ENCODE measurements at places on chromosomes 3 and 15. TPM values are rescaled to one million over a fixed set of nuclear protein-coding genes. Genes with fewer than 3 reads are reported as not detected.

- no peak overlapping the region for H3K27ac ChIP-seq
- peaks cover 28% of the 10 kb centered on the region for H3K27me3 ChIP-seq
Observed at GRCh38 chr3:130800829-130801228, 54.2 kb upstream of the PIK3R4 start.

GRCh38 chr3:42983927-42984326 is 4.8 kb downstream of the GASK1A start:
- H3K27me3 ChIP-seq, result peaks cover 40% of the 10 kb centered on the region
- DNase-seq, result no peak
- H3K4me3 ChIP-seq, result no peak overlapping the region
- no peaks in the 10 kb centered on the region for H3K36me3 ChIP-seq
- no peak overlapping the region for H3K27ac ChIP-seq

DNA sequence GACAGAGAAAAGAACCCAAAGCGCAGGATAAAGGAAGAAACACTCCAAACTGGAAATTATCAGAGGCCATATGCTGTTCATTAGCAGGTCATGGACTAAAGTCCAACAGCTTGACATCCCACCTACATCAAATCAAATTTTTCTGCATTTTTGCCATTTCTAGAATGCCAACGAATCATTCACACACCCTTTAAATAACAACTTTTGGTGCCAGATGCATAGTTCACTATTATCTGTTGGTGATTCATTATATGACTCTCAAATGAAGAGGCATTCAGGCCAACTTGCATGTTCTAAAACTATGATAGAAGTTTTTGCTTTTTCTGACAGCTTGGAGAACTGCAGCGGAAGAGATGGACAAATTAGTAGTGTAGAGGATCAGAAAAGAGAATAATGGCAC is 529.8 kb upstream of the NAALADL2 start:
- no peak overlapping the region for H3K4me3 ChIP-seq
- H3K4me1 ChIP-seq, result no peaks in the 10 kb centered on the region
- H3K27ac ChIP-seq, result no peak overlapping the region

DNA sequence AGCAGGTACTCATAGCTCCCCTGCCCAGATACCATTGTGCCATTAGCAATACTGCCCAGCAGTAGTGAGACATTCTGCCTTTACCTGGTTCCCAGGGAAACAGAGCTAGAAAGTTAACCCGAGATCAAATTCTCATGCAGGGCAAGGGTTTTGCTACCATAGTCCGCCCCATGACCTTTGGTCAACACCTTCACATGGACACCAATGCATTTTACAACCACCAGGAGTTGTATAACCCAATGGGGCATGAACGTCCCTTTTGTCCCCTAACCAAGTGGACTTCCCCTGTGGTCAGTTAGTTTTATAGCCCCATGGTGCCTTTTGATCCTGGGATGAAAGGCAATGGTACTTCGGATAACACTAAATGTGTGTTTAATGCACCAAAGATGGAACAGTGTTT is 151.7 kb upstream of the IQSEC1 start:
- no peaks in the 10 kb centered on the region for H3K36me3 ChIP-seq
- peaks cover 4% of the 10 kb centered on the region for H3K4me1 ChIP-seq
- no peak for DNase-seq
- H3K27ac ChIP-seq, result no peak overlapping the region

ARHGEF26 gene
- 0.09 TPM for total RNA-seq

DNA sequence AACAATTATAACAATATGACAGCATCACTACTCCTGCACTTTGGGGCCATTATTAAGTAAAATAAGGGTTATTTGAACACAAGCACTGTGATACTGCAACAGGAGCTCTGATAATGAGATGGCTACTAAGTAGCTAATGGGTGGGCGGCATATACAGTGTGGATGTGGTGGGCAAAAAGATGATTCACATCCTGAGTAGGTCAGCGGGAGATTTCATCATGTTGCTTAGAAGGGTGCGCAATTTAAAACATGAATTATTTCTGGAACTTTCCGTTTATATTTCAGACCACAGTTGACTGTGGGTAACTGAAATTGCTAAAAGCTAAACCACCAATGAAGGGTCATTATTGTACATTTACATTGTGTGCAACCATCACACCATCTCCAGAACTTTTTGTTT is 42.3 kb downstream of the FBXO22 start:
- peaks cover 1% of the 10 kb centered on the region for H3K36me3 ChIP-seq
- peaks cover 6% of the 10 kb centered on the region for H3K4me1 ChIP-seq
- no peak for DNase-seq
- H3K27me3 ChIP-seq, result peaks cover 49% of the 10 kb centered on the region

- H3K36me3 ChIP-seq, result no peaks in the 10 kb centered on the region
- no peaks in the 10 kb centered on the region for H3K27me3 ChIP-seq
- no peak overlapping the region for H3K4me3 ChIP-seq
- peaks cover 3% of the 10 kb centered on the region for H3K4me1 ChIP-seq
Observed at GRCh38 chr3:59992578-59992977, 942.8 kb upstream of the CFAP20DC start.

DNA sequence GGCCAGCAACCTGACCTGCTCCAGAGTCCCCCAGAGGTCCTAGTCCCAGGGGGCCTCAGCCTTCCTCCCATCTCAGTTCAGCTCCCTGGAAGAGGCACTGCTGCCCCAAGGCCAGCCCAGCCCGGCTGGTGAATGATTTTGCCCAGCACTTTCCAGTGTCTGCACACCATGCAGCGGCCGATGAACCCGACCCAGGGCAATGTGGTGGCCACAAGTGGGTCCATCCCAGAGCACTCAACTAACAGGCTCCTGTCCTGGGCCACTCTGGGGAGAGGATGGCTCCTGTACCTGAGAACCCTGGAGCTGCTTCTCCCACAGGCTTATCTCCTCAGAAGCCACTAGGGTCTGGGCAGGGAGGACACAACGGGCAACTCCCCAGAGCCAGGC is 39.2 kb downstream of the PTPN23 start:
- DNase-seq, result no peak
- H3K27ac ChIP-seq, result no peak overlapping the region
- peaks cover 20% of the 10 kb centered on the region for H3K4me1 ChIP-seq
- peaks cover 8% of the 10 kb centered on the region for H3K36me3 ChIP-seq
- no peaks in the 10 kb centered on the region for H3K27me3 ChIP-seq

ISLR2 gene
- total RNA-seq, result 0.20 TPM

DTWD1 gene
- 16.9 TPM for total RNA-seq

- no peaks in the 10 kb centered on the region for H3K4me1 ChIP-seq
- DNase-seq, result peak; percentile 43
- H3K36me3 ChIP-seq, result no peaks in the 10 kb centered on the region
- peaks cover 20% of the 10 kb centered on the region for H3K27me3 ChIP-seq
- H3K27ac ChIP-seq, result no peak overlapping the region
Observed at GRCh38 chr15:77650265-77650664, 17.6 kb upstream of the LINGO1 start.

KNG1 gene
- total RNA-seq, result not detected

GRCh38 chr15:82570721-82571508 is 30.7 kb upstream of the RPS17 start:
- H3K4me1 ChIP-seq, result no peaks in the 10 kb centered on the region
- H3K36me3 ChIP-seq, result no peaks in the 10 kb centered on the region
- H3K27me3 ChIP-seq, result peaks cover 27% of the 10 kb centered on the region
- no peak for DNase-seq

DNA sequence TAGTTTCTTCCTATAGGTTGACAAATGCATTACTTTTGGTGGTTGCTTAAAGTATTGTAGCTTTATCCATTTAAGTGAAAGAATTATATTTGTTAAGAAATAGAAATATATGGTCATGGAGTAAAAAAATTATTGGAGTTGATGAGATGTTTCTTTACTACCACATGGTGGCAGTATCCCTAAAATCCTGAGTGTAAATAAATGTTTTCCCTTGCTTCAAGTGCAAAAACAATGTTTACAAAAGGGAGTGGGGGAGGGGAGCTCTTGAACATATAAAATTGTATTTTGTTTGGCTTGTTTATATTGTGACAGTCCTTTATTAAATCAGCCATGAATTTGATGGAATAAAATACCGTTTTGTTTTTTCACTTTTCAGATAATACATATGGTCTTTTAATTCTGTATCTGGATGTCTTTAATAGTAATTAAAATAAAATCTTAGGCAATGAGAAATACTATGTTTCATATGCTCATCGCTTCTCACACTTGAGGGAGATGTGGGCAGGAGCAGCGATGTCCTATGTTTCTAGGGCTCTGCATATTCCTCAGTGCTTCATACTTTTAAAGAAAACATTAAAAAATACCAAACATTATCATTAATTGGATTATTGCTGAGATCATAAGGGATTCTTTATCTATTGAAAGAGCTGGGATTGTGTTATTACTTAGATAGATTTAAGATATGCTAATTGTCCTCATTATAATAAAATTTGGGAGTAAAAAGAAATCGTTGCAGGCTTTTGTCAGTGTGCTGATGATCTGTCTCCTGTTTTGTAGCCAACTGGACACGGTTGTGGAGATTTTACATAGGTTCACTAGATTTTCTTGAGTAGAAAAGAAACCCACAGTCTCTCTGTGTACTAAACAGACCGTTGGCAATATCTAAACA is 349.7 kb downstream of the TUSC7 start:
- DNase-seq, result no peak
- no peaks in the 10 kb centered on the region for H3K4me1 ChIP-seq
- no peak overlapping the region for H3K4me3 ChIP-seq
- no peak overlapping the region for H3K27ac ChIP-seq

DNA sequence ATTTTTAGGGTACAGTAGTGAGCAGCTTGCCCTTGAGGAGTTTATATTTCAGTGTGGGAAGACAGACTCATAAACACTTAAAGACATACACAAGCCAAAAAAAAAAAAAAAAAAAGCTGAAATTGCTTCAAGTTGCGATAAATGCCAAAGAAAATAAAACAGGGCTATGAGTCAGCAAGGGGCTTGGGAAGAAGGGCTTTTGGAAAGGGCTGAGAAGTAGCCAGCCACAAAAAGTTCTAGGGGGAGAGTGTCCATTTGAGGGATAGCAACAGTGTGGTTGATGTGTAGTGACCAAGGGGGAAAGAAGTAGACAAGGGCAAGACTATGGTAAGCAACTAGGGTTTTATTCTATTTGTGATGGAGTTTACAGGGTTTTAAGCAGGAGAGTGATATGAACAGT is 185.5 kb downstream of the ADAMTS9 start:
- no peak for DNase-seq
- H3K4me3 ChIP-seq, result no peak overlapping the region
- H3K4me1 ChIP-seq, result peaks cover 12% of the 10 kb centered on the region
- H3K36me3 ChIP-seq, result no peaks in the 10 kb centered on the region
- H3K27me3 ChIP-seq, result peaks cover 3% of the 10 kb centered on the region
- H3K27ac ChIP-seq, result no peak overlapping the region

DAPK2 gene
- total RNA-seq, result 15.0 TPM

DNA sequence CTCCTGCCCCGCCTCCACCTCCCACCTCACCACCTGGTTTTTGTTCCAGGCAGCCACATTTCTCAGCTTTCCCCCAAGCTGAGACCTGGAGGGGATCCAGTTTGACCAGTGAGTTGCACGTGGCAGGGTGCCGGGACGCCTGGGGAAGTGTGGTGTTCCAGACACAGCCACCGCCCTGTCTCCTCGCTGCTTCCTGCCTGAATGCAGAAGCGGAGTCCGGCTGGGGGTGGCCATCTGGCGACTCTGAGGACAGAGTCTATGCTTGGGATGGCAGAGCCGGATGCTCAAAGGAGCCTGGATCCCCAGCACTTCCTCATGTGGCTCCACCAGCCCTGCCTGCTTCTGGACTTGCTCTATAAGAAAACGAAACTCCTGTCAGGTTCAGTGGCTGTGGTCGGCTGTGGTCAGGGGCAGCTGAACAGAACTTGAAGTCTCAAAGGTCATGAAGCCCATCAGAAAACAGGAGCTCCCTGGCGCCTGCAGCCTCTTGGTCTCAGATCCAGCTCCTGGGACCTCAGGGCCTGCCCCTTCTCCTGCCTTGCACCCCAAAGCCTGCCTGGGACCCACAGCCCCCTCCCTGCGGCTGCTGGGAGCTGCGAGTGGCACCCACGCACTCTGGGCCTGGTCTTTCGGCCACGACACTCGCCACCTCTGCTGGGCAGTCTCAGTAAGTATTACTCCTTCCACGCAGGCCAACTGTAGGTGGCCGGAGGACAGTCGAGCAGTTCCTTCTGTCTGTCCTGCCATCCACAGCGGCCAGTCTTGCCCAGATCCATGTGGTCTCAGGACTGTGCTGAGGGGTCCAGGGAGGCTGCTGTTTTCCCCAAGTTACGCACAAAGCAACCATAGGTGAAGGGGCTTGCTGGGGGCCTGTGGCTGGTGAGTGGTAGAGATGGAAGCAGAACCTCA is 112.8 kb upstream of the MEF2A start:
- peaks cover 2% of the 10 kb centered on the region for H3K36me3 ChIP-seq
- H3K27me3 ChIP-seq, result peaks cover 26% of the 10 kb centered on the region
- peak; percentile 65 for DNase-seq

PATL2 gene
- 38.4 TPM for total RNA-seq

GRCh38 chr3:72347819-72348319 is 500.4 kb downstream of the SHQ1 start:
- peak; percentile 87 for DNase-seq
- peaks cover 20% of the 10 kb centered on the region for H3K27me3 ChIP-seq
- H3K36me3 ChIP-seq, result peaks cover 3% of the 10 kb centered on the region
- H3K4me1 ChIP-seq, result peaks cover 62% of the 10 kb centered on the region
- peak overlapping the region; percentile 30 for H3K27ac ChIP-seq

GRCh38 chr3:143331350-143331749 is 211.8 kb downstream of the CHST2 start:
- no peak for DNase-seq
- H3K4me3 ChIP-seq, result no peak overlapping the region
- no peaks in the 10 kb centered on the region for H3K27me3 ChIP-seq
- H3K27ac ChIP-seq, result no peak overlapping the region
- H3K36me3 ChIP-seq, result no peaks in the 10 kb centered on the region
